ENCODE measurements at places on chromosomes 7 and 10.

- peak; percentile 39 for DNase-seq
These were observed 48.8 kb downstream of the DAGLB start for GRCh38 chr7:6398943-6399342.

GRCh38 chr7:85102813-85103350 lies 84.0 kb downstream of the SEMA3D start:
- DNase-seq = peak; percentile 54

DNA sequence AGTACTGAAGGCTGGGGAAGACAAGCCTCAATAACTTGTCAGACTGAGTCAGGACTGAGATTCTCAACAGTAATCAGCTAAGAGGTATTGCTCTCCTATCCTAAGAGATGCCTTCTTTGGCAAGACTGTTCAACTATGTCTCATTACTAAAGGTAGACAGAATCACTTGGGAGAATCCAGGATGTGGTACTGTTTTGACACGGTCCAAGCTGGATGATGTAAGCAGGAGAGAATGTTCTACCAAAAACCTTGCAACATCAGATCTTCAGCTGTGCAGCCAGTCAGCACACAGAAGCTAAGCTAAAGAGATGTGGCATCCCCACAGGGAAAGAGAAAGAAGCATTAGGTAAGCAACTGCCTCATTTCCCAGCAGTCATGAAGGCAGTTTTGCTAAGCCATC lies 391.4 kb downstream of the NRG3 start:
- no peak for DNase-seq

GRCh38 chr7:75937958-75938786 lies 23.2 kb downstream of the POR start:
- no peak for DNase-seq

- peak; percentile 57 for DNase-seq
These were observed 138.2 kb upstream of the TMEM229A start for GRCh38 chr7:124171068-124171467.

DNA sequence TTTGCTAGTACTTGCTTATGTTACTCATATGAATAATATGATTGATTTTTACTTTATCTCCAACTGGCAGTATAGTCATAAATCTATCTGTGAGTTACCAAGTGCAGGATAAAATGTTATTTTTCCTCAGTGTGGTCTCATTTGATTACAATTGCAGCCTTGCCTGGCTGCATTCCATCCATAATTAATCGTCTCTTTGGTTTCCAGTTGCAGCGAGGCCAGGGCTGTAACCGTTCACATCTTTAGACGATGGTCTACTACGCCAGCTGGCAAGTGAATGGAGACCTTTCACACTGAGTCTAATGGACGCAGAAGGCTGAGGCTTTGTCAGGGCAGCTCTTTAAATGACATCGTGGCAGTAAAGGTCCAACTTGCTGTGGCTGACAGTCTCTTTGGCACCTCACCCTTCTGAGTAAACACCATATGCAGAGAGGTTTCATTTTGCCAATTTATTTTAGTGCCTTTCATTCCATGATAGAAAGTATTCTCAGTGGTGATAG lies 84.0 kb downstream of the ARL4A start:
- peak; percentile 97 for DNase-seq

- DNase-seq = no peak
These were observed 655 bp downstream of the PTPRE start for GRCh38 chr10:127907411-127908105.

All from lung (tissue), 17 donors.